Stimulated activated CD8-positive, alpha-beta memory T cell treated with anti-CD3 and anti-CD28 coated beads, Interleukin-4, amount 100 ng/mL, for 4 hours (primary cell): ENCODE measurements at places on chromosomes 5 and 9.

DNA sequence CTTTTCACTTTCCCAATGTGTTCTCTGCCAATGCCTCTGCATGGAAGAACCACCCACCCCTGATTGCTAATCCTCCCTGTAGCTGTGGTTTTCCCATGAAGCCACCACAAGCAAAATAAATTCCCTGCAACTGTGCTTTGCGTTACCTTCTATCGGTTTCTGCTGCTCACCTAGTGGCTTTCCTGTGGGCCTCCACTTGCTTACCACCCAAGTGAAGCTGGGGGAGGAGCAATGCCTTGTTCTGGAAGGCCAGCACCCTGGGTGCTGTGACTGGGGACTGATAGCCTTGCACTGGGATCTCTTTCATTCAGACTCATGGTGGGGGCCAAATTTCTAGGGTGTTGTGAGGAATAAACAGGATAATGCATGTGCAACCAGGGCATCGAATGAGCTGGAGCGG is 56.3 kb upstream of the GDNF start:
- DNase-seq = no peak

GRCh38 chr5:95794070-95794516 is 28.4 kb downstream of the GLRX start:
- no peak for DNase-seq

DNA sequence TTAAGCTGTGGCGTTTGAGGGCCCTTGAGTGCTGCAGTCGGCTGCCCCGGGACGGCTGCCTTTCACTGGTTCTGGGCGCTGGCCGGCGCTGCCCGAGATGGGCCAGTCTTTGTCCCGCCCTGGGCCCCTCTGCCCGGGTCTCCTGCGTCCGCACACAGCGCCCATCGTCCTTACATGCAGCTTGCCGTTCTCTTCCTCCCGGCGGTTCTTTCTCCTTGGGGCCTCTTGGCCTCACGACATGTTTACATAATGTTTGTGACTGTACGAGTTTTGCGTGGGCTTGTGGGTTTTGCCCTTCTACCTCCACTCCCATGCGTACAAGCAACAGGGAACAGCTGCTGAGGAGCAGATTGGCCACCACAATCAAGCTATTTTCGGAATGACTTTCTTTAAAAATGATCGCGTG is 618 bp downstream of the TNPO1 start:
- DNase-seq = no peak

GRCh38 chr5:55568654-55569512 is 34.1 kb upstream of the PLPP1 start:
- DNase-seq = no peak

GRCh38 chr9:37107701-37108100 is 12.7 kb upstream of the ZCCHC7 start:
- DNase-seq = no peak

- no peak for DNase-seq
These were observed 383.1 kb upstream of the KLF4 start for GRCh38 chr9:107872457-107873192.

DNA sequence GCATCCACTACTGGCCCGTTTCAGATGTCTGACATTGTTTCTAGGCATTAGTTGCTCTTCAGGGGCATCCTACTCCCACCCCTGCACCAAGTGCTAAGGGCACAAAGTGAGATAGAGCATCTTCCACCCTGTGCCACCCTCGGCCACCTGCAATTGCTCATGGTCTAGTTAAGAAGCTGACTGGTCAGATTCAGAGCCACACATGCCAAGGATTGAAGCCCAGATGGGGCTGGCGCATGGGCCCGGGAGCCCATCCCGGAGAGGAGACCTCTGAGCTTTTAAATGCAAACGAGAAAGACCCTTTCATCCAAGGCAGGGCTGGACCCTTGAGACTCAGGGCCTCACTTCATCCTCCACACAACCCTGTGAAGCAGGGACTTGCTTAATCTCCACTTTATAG is 28.5 kb downstream of the HRH2 start:
- DNase-seq = no peak

GRCh38 chr5:82387001-82387818 is 109.1 kb upstream of the RPS23 start:
- DNase-seq = no peak

- DNase-seq = peak; percentile 14
These were observed 96.5 kb upstream of the LMX1B start for GRCh38 chr9:126516936-126517832.

- no peak for DNase-seq
These were observed 65.2 kb downstream of the LIX1 start for GRCh38 chr5:97077246-97077645.

GRCh38 chr5:139133282-139133681 is 64.9 kb downstream of the SIL1 start:
- DNase-seq = no peak

DNA sequence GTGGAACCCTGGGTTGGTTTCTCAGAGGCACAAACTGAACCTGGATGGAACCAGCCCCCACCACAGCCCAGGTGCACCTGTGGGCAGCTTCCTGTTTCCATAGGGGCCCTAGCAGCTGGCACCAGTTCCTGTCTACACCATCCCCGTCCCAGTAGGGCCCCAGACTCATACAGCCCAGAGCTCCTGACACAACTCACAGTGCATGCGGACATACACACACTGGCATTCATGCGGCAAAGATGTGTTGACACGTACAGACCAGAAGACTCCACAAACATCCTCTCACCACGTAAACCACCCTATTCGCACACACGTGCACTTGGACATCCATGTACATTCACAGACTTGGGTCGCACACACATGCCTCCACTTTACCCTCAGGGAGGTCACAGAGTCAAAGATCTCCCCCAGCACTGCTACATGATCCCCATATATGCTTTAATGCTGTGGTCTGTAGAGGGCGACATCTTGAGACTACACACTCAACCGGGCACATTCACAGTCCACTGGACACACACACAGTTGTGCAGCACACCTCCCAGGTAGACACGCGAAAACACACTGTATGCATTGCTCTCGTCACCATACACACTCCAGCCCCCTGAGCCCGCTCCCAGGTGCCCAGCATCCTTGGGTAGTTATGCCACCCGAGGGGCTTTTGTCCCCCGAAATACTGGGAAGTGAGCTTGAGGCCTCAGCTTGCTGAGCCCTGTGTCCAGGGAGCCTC is 22.4 kb downstream of the CXXC5 start:
- no peak for DNase-seq

DNA sequence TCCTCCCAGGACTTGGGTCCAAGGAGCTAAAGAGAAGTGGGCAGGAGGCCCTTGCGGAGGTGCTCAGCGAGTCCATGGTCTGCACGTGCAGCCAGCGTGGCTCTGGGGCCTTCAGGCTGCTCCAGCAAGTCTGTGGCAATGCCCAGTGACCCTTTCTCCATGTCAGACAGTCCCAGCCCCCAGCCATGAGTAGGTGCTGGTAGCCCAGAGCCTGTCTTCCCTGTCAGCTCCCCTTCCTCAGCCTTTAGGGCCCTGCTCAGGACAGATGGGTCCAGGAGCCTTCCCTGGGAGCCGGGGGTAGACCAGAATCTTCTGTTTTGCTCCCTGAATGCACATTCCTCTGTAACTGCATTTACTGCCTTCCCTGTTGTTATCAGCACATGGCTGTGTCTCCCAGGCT is 147.2 kb upstream of the IRX2 start:
- no peak for DNase-seq

DNA sequence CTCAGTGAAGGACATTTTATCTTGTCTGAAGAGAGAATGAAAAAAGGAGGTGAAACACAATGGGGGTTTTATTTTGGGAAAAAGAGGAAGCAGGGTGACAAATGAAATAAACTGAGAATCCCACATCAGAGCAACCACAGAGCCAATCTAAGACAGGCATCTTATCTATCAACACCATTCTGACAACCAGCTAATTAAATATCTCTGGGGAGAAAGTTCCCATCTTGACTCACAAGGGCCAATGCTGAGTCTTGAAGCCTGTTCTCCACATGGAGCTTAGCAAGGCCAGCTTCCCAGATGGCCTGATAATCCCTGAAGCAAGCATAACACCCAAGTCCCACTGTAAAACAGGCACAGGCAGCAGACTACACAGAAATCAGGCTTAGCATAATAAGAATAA is 30.4 kb downstream of the DPYSL3 start:
- DNase-seq = no peak

GRCh38 chr5:62780888-62781287 is 202.3 kb downstream of the LRRC70 start:
- DNase-seq = no peak

DNA sequence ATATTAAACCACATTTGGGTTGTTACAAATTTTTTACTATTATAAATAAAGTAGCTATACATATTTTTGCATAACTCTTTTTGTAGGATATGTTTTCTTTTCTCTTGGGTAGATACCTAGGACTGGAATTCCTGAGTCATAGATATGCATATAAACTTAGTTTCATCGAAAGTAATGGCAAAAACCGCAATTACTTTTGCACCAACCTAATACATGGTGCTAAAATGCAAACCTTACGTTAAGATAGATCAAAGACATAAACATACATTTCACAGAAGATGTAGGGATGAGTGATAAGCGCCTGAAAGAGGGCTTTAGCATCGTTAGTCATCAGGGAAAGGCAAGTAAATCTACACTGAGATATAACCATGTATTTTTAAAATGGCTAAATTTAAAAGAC is 178.4 kb upstream of the EFNA5 start:
- no peak for DNase-seq

DNA sequence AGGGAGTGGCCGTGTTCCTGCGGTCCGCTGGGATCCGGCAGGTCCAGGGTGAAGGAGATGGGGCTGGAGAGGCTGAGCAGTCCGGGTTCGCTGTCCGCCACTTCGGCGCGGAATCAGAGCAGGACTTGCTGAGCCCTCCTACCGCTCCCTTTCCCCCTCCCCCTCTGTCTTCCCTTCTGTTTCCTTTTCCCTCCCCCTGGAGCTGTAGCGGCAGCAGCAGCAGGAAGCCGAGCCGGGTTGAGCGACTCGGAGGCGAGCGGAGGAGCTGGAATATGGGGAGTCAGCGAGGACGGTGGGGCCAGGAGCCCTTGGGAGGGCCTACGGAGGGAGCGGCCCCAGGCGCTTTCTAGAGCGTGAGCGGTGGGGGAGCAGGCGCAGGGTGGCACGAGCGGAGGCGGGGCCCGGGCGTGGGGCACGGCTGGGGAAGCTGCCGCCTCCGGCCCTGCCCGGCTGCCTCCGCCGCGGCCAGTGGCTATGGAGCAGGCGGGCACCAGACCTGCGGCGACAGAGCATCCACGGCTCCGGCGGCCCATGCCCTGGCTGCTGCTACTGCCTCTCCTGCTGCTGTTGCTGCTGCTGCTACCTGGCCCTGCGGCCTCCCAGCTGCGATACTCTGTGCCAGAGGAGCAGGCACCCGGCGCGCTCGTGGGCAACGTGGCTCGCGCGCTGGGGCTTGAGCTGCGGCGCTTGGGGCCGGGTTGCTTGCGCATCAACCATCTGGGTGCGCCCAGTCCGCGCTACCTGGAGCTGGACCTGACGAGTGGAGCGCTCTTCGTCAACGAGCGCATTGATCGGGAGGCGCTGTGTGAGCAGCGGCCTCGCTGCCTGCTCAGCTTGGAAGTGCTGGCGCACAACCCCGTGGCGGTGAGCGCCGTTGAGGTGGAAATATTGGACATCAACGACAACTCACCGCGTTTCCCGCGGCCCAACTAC is at the start of gene PCDHAC2:
TSS of gene PCDHAC2 (plus strand) at position 184 of the 933 bp plus-strand sequence. CDS start at position 475, 291 bp downstream.
- no peak for DNase-seq

DNA sequence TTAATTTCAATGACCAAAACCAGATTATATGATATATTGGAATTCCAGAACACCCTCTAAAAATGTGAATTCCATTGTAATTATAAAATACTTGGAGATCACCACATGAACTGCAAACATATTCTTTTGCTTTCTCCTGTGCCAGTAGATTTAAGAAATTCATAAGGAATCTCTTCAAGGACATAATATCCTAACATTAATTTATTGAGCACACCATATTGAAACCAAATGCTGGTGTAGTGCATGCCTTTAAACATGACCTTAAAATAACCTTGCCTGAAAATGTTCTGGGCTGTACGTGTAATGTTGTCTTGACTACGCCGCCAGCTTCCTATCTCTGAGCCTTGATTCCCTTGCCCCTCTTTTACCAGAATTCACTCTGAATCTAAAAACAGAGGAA is 205.0 kb upstream of the ACTBL2 start:
- DNase-seq = no peak

DNA sequence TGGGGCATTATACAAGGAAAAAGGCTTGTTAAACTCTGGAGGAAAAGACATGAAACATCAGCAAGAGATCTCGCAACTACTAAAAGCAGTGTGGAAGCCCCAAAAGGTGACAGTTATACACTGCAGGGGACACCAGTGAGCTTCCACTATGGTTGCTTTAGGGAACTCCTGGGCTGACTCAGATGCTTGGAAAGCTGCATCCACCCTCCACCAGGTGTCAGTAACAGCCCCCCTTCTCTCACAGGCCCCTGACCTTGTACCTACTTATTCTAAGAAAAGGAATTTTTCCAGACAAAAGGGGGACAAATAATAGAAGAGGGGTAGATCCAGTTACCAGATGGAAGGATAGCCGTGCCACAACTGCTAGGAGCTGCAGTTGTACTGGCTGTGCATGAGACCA is 154.4 kb upstream of the COX7C start:
- DNase-seq = no peak

- no peak for DNase-seq
These were observed 11.4 kb upstream of the CRHBP start for GRCh38 chr5:76941442-76941841.

GRCh38 chr5:2701592-2701991 is 49.9 kb downstream of the IRX2 start:
- DNase-seq = no peak

DNA sequence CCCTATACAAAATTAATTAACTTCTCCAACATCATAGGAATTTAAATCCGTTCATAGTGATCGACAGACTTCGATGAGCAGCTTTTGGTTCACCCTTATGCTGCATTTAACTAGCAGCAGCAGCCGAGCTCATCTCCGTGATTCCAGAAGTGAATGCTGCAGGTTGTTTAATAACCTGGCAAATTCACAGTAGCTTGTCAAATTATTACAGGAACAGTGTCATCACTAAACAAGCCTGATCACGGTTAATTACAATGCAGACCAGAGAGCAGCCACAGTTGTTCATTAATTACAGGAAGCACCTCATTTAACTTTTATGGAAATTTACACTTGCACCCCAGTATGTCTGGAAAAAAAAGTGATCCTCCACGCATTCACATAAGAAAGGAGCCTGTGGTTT is 188.2 kb downstream of the BNC2 start:
- DNase-seq = no peak
